ENCODE measurements at places on chromosomes 16 and 17.

DNA sequence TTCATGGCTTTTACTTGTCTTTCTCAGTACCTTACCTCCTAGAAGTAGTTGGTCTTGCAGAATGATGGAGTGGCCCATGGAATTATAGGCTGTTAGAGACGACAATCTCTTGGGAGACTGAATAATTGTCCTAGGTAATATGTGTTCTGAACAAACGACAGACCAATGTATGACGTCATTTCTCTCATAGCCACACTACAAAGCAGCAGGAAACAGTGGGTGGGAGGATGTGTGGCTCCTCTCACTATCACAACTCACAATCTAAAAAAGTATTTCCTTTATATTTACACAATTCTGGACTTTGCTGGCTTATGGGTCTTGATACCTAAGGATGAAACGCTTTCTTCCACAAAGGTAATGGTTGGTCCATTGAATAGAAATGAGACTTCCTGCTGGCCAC is 183.9 kb downstream of the TOX3 start:
- no peak for DNase-seq

GRCh38 chr17:72592242-72592966 is 471.6 kb downstream of the SOX9 start:
- peak; percentile 97 for DNase-seq

GRCh38 chr17:19261426-19261825 is 24.3 kb downstream of the EPN2 start:
- no peak for DNase-seq

DNA sequence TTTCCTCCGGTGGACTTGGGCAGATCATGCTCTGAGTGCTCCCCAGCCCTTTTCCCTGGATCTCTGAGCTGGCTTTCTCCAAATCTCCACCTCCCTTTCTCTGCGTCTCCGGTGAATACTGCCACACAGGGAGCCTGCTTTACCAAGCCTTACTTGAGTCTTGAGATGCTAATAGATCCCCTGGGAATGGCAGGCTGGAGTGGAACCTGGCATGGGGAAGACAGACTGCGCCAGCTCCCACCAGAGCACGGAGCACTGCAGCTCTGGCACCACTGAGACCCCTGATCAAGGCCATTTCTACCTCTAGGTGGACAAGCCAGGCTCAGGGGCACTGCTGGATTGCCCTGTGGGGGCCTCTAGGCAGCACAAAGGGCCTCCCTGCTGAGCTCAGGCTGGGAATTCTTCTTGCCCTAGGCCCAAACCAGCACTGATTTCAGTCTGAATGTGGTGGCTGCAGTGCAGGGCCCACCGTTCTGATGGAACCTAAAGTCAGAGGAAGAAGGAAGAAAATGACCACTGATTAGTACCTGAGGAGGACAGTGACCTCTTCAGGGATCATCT is 74.3 kb upstream of the CRHR1 start:
- DNase-seq, result no peak

Data from AG08395 (cell line).